Activated CD4-positive, alpha-beta T cell treated with anti-CD3 and anti-CD28 coated beads for 36 hours (primary cell): ENCODE measurements at places on chromosomes 11 and 22.
A peak's percentile ranks its signal among the peaks of the same experiment; 100 is the strongest.

- DNase-seq: peak; percentile 49
Observed at GRCh38 chr22:24460418-24461089, 33.2 kb downstream of the ADORA2A start.

DNA sequence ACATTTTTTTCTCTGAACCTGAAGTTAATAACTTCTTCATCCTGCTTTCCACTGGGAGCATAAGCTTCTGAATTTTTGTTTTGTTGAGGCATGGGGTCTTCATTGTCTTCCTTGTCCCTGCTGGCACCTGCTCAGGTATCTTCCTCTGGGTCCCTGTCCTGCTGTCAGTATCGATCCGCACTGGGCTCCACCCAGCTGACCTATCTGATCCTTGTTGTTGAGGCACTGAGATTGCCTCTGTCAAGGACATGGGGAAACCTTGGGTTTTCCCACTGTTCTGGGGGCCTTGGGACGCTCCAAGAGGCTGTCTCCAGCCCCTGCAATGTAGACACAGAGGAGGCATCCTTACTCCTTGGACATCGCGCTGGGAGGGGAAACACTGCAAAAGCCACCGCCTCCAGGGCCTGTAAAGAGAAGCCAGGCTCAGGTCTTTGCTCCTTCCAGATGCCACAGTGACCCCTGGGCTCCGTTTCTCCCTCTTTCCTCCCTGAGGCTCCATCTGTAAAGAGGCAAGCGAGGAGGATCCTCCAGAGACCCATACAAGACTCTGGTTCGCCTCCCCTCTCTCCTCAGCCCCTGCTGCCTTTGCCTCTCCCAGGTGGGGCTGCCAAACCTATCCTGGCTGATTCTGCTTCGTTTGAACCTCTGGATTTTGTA lies 8.6 kb upstream of the RBFOX2 start:
- DNase-seq: no peak

GRCh38 chr11:76415073-76415472 lies 29.7 kb upstream of the EMSY start:
- peak; percentile 28 for DNase-seq

GRCh38 chr22:26086359-26086758 lies 82.9 kb upstream of the SEZ6L start:
- no peak for DNase-seq

DNA sequence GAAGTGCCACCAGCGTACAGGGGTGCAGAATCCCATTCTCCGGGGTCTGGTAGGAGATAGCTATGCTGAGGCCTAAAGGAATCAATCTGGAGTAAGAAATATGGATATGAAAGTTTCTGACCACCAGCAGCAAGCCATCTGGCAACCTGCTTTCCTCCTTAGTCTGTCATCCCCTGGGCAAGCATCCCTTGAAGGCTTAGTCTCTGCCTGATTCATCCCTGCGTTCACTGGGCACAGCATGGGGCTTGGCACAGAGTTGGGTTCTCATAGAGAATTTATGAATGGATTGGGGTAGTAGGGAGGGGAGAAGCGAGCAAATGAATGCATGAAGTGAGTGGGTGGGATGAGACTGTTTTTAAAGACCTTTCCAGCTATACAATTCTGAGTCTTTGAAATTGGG lies 85.8 kb upstream of the NARS2 start:
- no peak for DNase-seq

GRCh38 chr22:50247748-50248147 lies 2.9 kb upstream of the TUBGCP6 start:
- peak; percentile 71 for DNase-seq

DNA sequence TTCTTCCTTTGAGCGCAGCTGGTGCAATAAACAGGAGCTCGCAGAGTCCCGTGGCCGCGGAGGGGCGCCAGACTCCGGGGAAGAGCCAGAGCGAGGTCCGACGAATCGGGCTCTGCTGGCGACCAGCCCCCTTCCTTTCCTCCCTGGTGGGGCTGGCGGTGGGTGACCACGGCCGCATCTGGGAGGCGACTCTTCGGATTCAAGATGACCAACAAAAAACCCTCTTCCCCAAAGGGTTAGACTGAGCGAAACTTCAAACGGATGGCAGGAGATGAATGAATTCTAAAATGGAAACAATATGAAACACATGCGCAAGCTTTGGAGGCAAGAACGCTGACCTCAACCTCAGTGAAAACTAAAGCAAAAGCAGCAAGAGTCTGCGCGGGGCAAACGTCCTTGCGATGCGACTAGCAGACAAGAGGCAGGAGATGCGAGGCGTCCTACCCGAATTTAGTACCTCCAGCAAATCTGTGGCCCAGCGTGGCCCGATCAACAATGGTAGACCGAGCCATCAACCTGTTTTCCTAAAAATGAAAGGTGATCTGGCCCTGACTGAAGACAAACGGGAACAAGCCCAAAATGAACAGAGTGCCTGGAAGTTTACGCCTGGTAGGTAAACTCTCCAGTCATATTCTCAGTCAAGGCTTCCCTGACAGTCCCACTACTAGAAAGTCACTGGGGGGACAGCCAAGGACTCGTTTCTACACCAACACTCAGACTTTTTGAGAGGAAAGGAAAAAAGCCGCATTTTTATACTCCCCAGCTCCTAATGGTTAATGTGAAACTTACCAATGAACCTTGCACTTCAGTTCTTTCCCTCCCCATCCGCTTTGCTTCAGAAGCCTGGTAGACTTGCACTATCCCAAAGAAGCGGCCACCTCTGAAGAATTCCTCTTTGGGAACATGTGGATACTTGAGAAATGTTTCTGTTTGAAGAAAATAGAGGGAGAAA lies 11.6 kb downstream of the MMP3 start:
- DNase-seq: peak; percentile 58
